Lung microvascular endothelial cell (primary cell): ENCODE measurements at places on chromosomes 12 and 14. TPM values are rescaled to one million over a fixed set of nuclear protein-coding genes. Genes with fewer than 3 reads are reported as not detected.

GRCh38 chr12:6891646-6892001 lies 13.0 kb upstream of the LRRC23 start:
- DNase-seq, result no peak

- no peak for DNase-seq
These were observed 1198.5 kb downstream of the FSCB start for GRCh38 chr14:43308421-43309110.

GRCh38 chr14:50520947-50521815 lies 11.2 kb downstream of the MAP4K5 start:
- peak; percentile 76 for DNase-seq

DNA sequence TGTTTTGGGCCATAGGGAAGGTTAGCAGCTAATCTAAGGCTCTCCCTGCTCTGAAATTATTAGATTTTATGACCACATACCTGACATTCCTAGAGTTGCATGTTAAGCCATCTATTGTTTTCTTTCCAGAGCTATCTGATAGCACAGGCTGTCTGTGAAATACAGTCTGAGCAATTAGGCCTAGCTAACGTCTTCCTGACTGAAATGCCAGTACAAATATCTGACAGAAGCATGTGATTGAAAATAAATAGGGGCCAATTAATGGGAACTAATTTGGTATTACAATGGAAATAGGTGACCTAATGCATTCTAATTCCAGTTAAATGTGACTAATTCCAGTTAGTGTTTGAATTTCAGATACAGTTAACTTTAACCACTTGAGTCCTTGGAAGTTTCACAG lies 115.2 kb downstream of the C12orf75 start:
- DNase-seq, result peak; percentile 97

- no peak for DNase-seq
These were observed 48.5 kb upstream of the OVCH1 start for GRCh38 chr12:29546000-29546399.

DNA sequence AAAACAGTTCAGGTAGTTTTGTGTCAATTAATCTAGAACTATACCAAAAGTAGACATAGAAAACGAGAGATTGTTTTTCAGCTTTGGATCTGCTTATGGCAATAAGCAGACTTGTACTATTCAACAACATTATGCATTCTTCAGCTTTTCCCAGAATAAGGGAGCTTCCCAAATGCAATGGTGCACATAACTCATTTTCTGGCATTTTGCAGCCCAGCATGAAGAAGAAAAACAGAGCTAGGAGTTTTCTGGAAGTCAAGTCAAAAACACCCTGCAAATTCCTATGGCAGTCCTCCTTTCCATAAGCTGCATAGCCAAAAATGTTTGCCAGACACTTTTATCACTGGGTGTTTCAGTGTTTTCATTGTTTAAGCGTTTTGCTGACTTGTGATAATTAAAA lies 314.7 kb downstream of the NAV3 start:
- no peak for DNase-seq

- peak; percentile 9 for DNase-seq
These were observed 53.8 kb upstream of the CCDC175 start for GRCh38 chr14:59630288-59630963.

SERPINA3 gene
- total RNA-seq, result under 0.01 TPM in 1 of 2 replicates, not detected in the other

TOGARAM1 gene
- 7.8 and 15.1 TPM in 2 replicates for total RNA-seq

NOVA1 gene
- under 0.01 TPM in 1 of 2 replicates, not detected in the other for total RNA-seq

HOXC10 gene
- not detected in 2 replicates for total RNA-seq

P2RX7 gene
- 3.1 and 7.1 TPM in 2 replicates for total RNA-seq

SLC25A21 gene
- 0.20 and 0.87 TPM in 2 replicates for total RNA-seq

NOXRED1 gene
- total RNA-seq, result under 0.01 and 0.20 TPM in 2 replicates

PDE3A gene
- 1.3 and 2.0 TPM in 2 replicates for total RNA-seq

KRT77 gene
- total RNA-seq, result not detected in 2 replicates

TAS2R9 gene
- total RNA-seq, result under 0.01 TPM in 1 of 2 replicates, not detected in the other

CISTR gene
- total RNA-seq, result not detected in 2 replicates
